Activated naive CD4-positive, alpha-beta T cell treated with anti-CD3 and anti-CD28 coated beads, Interleukin-2, amount 10 ng/mL, durations not matched to agents 7 days and 5 days (primary cell): ENCODE measurements at places on chromosomes 3 and 15.
A peak's percentile ranks its signal among the peaks of the same experiment; 100 is the strongest.

DNA sequence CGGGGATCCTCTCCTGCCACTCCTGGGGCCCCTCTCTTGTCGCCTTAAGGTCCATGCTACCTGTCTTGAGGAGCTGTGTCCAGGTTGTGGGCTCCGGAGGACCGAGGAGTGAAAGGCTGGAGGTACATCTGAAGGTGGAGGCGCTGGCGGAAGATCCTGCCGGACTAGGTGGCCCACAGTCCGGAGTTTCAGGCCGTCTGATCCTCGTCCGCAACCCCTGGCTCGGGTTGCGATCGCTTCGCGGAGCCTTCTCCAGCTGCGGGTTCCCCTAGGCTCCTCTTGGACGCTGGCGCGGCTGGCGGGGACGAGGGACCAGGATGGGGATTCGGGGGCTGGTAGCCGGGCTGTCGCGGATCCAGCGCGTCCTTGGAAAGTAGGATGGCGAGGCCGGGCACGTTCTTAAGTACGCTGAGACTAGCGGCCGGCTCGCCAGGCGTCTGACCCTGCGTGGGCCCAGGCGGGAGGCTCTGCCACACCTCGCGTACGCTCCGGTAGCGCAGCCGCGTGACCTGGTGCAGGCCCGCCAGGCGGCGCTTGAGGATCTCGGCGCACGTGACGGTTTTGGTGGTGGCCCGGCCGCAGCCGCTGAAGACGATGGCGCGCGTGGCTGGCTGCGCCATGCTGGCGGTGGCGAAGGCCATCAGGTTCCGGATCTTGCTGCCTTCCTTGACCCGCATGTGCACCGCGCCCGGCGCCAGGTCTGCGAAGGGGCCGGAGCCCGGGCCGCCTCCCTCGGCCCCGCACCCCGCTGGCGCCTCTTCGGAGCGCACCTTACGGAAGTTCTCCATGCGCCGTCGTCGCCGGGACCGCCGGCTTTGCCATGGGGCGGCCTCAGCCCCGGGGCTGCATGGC is 550 bp downstream of the RPP25 start:
- peak; percentile 78 for DNase-seq

GRCh38 chr3:53739966-53740365 is 106.3 kb downstream of the CHDH start:
- DNase-seq, result no peak

DNA sequence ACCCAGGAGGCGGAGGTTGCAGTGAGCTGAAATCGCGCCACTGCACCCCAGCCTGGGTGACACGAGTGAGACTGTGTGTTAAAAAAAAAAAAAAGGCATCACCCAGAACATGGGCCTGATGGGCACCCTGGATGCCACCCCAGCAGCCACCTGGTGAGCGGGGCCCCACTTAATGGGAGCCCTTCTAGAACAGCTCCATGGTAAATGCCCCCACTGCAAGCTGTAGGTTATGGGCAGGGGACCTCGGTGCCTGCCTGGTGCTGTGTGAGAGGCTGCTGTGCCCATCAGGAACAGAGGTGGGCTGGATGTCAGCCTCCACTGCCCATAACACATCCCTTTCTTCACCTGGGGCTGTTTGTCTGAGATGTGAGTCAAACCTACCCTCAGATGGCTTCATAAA is 156.2 kb upstream of the MEF2A start:
- DNase-seq, result no peak

- no peak for DNase-seq
Measured at GRCh38 chr3:166462891-166463470, 625.8 kb upstream of the BCHE start.

- peak; percentile 67 for DNase-seq
Measured at GRCh38 chr15:68210821-68211655, 5.9 kb upstream of the CALML4 start.

DNA sequence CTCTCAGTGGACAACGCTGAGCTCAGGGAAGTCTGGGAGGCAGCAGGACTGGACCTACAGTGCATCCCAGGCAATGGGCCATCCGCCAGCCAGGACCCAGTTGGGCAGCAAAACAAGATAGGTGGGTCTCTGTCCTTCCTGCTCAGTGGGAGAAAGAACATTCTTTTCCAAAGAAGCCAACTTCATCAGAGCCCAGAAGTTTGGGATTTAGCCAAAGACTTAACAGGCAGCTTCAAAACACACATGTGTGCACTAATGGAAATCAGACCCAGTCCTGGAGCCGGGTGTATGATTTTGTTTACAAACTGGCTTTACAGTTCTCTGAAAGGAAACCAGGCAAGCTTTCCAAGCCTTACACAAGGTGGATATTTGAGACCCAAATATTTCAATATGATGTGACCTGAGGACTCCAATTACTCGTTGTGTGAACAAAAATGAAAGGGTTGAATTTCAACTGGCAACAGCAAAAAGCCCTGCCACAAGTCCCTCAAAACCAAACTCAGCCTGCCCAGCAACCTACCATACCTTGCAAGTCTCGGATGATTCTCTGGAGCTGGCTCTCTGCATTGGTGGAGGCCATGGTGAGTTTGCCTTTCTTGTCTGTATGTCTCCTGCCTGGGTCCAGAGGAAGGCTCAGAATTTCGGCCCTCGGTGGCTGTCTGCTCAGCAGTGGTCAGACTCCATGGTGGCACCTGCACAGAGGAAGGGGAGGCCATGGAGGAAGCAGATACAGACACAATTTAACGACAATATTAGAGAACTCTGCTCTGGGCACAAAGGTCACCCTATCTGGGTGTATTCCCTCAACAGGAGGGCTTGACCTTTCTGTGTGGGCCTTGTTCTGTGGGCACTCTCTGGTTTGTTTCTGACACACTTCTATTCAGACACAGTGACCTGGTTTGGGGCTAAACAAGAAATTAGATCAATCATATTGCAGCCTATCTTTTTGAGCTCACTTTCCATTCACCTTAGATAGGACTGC is 11.0 kb downstream of the FYCO1 start:
- DNase-seq, result no peak

GRCh38 chr3:55585856-55586255 is 98.8 kb upstream of the WNT5A start:
- DNase-seq, result no peak

GRCh38 chr3:100875239-100875638 is 118.0 kb downstream of the ABI3BP start:
- DNase-seq, result no peak

GRCh38 chr15:34038871-34039789 is at the start of gene AVEN:
Gene AVEN (minus strand): TSS chr15:34039204. CDS start chr15:34039046, 158 bp downstream.
- peak; percentile 74 for DNase-seq

DNA sequence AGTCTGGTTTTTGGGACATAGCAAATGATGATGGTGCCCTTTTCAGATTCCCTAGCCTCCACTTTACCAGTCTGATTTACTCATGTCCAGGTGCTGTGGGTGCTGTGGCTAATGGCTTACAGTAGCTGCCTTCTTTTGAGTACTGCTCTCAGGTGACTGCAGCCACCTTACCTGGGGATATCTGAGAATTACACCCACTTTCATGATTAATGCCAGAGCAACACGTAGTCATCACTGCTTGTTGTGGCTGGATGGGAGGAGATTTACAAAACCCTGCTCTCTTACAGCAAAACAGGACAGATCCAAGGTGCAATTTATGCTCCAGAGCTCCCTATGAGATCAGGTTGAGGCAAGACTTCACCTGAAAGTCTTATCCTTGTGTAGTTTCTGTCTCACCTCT is 150.6 kb downstream of the PDCD6IP start:
- DNase-seq, result no peak

DNA sequence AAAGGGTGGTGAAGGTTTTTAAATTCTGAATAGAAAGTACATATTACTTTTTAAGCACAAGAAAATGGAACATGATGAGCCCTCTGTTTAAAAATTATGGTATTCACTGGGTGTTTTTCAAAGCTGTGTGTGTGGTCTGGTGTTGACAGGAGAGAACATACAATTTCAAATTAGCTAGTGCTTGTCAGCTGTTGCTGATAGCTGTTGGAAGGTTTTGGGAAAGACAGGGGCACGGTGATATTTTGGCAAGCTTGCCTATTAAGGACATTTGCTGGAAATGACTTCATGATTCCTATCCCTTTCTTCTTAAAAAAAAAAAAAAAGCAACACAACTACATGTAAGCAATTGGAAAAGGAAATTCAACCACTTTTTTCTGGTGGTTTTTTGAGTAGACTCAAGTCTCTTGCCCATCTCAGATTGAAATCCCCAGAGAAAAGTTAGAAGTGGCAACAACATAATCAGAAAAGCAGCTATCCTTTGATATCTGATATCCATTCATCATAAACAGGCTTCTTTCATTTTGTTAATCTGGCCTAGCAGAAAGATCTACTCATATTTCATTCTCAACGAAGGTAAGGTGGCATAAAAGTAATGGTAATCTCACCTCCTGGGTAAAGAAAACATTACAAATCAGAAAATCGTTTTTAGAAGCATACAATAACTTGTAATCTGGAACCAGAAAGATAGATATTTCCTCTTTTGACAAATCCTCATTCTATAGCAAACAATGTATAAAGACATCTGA is 130.0 kb downstream of the RBMS3 start:
- no peak for DNase-seq

DNA sequence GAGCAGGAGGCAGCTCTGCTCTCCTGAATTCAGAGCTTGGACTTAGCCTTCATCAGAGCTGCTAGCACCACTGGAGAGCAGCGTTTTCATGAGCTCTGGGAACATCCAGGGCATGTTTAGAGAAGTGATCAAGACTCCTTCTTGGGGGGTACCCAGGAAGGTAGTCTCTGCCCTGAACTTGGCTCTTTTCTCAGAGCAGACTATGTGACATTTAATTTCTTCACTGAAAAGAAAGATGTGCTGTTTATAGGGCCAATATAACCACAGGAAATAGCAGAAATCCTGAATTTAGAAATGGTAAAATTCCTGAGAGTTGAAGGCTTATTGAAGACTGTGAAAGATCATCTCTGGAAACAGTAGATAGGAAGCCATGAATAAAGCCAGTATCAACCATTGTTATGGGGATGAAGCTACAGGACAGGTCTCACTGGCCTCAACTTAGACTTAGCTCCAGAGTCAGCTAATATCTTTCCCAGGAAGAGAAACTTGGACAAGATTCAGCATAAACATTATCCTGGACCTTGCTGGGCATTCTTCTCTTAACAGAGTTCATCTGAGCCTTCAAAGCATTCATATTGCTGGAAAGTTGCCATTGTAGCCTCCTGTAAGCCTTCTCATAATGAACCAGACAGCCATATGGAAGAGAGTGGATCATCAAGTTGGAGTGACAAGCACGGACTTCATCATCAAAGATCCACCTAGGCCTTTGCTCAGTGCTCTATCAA is 386.6 kb upstream of the THBS1 start:
- DNase-seq, result no peak

GRCh38 chr3:161263057-161263456 is 41.9 kb downstream of the NMD3 start:
- DNase-seq, result no peak

- DNase-seq, result no peak
Measured at GRCh38 chr3:177827511-177828207, 630.4 kb upstream of the TBL1XR1 start.

DNA sequence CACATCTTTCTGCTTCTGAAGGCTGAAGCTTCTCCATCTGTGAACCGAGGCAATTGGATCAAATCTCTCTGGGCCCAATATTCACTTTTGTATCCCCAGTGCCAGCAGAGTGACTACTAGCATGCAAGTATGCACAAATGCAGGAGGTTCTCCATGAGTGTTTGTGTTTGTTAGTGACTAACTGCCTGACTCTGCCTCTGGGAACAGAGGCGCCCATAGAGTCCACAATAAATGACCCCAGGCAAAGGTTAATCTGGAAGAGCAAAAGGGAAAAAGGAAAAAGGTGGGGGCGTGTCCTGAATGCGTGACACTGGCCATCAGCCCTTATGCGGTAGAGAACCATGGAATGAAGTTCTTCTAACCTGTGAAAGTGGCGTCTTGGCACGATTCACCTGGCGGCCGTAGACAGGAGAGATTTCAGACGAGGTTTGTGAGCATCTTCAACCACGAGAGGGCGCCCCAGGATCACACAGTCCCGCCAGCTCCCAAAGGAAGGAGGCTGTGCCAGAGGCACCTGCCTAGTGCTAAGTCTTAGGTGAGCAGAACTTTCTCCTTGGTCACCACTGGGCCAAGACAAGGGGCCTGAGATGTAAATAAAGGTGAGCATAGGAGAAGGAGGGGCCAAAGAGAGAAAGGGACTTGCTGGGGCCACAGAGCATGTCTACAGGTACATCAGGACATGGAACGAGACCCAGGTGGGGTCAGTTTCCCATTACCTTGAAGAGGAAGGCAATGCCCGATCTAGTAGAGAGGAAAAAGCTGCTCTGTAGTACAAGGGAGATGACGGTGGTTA is 44.2 kb downstream of the RBPMS2 start:
- DNase-seq, result peak; percentile 92

GRCh38 chr3:39254806-39255449 is 24.9 kb downstream of the CX3CR1 start:
- no peak for DNase-seq

GRCh38 chr3:111594205-111594604 is 941 bp downstream of the ZBED2 start:
- DNase-seq, result no peak

- DNase-seq, result no peak
Measured at GRCh38 chr3:17670749-17671148, 71.7 kb downstream of the TBC1D5 start.

- DNase-seq, result no peak
Measured at GRCh38 chr15:31396881-31397560, 70.4 kb downstream of the KLF13 start.

DNA sequence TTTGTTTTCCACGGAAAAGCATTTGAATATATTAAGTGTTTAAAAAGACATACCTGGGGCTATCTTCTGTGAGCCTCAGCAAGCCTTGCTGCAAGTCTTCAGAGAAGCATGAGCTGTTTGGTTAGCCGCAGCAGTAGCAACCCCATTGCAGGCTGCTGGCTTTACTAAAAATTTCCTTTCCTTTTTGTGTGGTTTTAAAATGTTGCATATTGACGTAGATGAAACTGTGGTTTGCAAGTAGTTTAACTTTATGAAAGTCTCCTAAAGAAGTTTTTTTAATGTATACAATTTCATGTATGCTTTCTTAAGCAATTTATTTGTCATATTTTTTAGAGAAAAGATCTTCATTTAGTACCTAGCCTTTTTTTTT is at the start of gene GPR171:
Gene GPR171 (minus strand): TSS at position 166 of the 370 bp plus-strand sequence. CDS start 3,830 bp downstream, outside the sequence.
- DNase-seq, result peak; percentile 81

- no peak for DNase-seq
Measured at GRCh38 chr3:191151653-191152052, 47.4 kb upstream of the OSTN start.

GRCh38 chr15:34650177-34650576 is 66.7 kb upstream of the GOLGA8B start:
- no peak for DNase-seq

DNA sequence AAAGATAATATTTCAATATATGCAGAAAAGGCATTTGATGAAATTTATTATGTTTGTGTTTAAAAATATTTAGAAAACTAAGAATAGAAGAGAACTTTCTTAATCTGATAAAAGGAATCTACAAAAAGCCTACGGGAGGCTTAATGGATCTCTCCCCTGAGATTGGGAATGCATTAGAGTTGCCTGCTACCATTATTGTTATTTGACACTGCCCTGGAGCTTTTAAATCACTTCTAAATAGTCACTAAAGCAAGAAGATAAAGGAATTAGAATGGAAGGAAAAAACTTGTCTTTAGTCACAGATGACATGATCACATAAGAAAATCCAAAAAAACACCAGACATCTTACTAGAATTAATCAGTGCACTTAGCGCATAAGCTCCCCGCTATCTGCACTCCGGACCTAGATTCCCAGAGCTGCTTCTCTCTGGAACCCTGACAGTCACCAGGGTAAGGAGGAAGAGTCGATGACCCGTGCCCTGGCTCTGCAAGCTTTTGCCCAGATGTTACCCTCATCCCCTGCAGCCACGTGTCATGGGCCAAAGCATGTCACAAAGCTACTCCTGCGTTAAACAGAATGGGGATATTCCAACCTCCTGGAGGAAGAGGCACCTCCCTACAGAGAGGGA is 97.1 kb downstream of the MINAR1 start:
- DNase-seq, result no peak

- no peak for DNase-seq
Measured at GRCh38 chr3:132284781-132285619, 32.2 kb upstream of the ACP3 start.
